BE2C (cell line): ENCODE measurements at places on chromosomes 6 and 20.

GRCh38 chr6:32982702-32983492 lies 14.5 kb downstream of the BRD2 start:
- DNase-seq: no peak

- no peak for DNase-seq
Measured at GRCh38 chr6:18493382-18493891, 106.3 kb downstream of the RNF144B start.

GRCh38 chr20:59940956-59941294 lies 736 bp downstream of the FAM217B start:
- no peak for DNase-seq

DNA sequence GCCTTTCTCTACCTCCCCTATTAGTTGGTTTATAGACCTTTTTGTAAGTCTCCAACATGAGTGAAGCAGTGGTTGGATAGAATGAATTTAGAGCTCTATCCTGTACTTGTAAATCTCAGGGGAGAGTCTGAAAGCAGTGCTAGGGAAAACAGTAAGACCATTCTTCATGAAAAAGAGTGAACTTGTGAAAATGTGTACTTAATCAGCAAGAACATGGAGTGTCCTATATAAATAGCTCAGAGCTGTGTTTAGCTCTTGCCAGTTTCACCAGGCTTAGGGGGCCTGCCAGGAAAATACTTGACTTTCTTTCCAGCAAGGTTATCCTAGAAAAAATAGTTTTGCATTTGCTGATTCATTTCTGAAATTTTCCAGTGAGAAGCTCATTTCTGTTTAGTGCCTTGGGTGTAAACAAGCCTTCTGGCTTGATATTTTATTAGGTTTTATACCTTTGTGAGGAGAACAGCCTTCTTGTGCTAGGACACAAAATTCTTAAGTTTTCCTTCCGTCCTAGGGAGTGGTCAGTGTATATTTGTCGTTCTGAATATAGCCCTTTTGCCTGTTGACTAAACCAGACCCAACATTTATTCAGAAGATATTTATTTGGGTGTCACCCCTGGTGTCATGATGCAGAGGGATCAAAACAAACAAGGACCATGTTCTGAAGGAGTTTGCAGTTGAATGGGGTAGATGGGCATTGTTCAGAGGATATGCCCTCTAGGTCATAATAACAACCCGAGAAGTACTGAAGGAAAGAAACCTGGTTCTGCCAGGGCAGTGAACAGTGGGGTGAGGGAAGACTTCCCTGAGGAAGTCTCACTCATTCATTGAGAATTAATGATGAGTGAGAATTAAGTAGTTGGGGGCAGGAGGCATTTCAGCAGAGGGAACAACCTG lies 7.6 kb downstream of the ARFGEF2 start:
- no peak for DNase-seq

- DNase-seq: no peak
Measured at GRCh38 chr20:2332711-2333110, 36.9 kb downstream of the TGM3 start.

DNA sequence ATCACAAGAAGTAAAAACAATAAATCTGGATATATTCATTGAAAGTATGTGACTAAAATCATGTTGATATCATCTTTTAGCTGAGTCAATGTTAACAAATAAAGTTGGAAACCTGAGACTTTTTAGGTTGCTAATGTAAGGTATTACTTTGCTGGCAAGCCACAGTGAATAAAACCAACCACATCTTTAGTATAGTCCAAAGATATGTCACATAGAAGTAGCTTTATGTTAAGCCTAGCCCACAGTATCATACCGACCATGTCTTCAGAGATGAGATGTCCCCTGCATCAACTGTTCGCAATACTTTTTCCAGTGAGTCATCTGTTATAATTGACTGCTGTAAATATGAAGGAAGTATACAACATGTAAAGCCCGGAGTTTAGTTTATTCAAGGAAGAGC lies 107.6 kb upstream of the MCHR2 start:
- DNase-seq: no peak

DNA sequence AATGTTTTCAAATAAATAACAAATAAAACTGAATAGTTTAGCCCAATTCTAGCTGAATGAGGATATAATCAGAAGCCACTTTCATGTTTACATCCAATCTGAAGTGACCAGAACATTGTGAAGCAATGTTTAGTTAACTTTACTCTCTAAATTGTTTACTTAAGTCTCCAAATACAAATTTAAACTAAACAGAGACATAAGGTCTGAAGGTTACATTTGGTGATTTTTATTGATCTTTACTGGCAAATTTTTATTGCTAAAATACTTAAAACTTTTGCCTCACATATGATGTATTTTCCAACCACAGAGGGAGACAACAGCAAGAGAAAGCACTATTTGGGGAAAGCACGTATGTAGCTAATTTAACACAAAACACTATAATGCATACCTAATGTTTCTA lies 106.8 kb upstream of the THEMIS start:
- DNase-seq: no peak

- no peak for DNase-seq
Measured at GRCh38 chr6:134345789-134346188, 27.9 kb upstream of the SGK1 start.

- DNase-seq: no peak
Measured at GRCh38 chr6:130158056-130158455, 64.7 kb downstream of the SAMD3 start.

- DNase-seq: no peak
Measured at GRCh38 chr20:1622450-1622849, 2.6 kb upstream of the SIRPB1 start.

DNA sequence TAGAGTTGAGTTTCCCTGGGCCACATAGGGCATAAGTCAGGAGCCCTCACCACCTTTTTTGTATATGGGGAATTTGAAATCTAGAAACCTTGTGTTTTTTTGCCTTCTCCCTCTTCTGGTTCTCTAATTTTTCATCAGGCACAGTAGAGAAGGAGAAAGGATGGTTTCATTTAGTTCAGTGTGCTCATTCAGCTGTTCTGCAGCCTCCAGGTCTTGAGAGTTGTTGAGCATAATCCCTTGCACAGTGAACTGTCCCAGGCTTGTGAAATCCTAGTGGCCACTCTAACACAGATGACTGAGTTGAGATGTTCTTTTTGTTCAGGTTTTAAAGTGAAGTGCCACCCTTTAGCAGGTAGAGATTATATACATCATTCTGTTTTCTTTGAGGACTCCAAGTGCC lies 183.5 kb downstream of the CDKAL1 start:
- no peak for DNase-seq

GRCh38 chr20:64035066-64035932 lies 683 bp upstream of the C20orf204 start:
- DNase-seq: peak; percentile 5

- DNase-seq: no peak
Measured at GRCh38 chr6:79372757-79373156, 138.3 kb upstream of the HMGN3 start.

DNA sequence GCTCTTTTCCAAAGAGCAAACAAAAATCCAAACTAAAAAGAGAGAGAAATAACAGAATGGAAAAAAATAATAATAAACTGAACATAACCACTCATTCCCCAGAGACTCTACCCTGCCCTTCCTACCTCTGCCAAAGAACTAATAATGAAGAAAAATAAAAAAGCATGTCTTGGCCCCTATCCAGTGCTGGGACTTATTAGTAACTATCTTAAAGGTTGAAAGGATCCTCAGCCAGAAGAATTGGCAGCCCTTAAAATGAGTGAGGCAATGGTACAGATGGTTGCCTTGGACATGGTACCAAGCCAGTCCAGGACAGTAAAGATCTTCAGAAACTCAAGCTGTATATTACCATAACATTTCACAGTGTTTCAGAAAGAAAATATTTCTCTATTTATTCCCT lies 279.3 kb downstream of the HACE1 start:
- no peak for DNase-seq

- DNase-seq: no peak
Measured at GRCh38 chr6:70216767-70217166, 86.1 kb downstream of the COL9A1 start.

DNA sequence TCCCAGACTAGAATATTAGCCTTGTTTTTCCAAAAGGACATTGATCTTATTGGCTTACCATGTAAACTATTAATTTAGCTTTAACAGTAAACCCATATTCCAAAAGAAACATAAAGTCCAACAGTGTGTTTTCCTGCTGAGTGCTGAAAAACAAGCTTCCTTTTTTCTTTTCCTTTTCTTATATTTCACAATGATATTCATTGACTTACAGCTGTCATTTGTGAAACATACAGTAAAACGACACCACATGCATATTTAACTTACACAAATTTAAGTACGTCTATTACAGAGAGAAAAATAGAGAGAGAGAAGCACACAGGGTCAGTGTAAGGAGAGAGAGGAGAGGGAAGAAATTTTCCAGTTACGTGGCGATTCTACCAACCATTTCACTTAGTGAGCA lies 543.9 kb upstream of the JARID2 start:
- DNase-seq: no peak

GRCh38 chr6:24313251-24314141 lies 44.4 kb downstream of the DCDC2 start:
- no peak for DNase-seq

DNA sequence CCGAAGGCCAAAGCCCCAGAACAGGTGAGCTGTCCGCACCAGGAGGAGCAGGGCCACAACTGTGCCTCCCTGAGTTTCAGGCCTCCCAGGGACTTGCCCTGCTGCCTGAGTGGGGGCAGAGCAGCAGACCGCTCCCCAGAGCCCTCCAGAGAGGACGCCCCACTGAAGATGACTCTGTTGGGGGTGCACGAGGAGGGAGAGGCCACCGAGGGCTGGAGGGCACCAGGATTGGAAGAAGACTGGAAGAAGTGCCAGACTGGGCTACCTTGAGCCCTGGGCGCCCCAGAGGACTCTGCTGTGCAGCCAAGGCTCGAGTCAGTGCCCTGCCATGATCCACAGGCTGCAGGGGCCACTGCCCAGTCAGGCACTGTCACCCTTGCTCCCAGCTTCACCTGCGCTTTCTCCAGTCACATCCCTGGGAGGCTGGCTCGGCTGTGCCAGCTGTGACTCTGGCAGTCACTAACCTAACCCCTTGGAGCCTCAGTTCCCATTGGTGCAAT lies 11.3 kb downstream of the CST7 start:
- no peak for DNase-seq

GRCh38 chr6:32833664-32834063 lies 4.9 kb downstream of the TAP2 start:
- no peak for DNase-seq

DNA sequence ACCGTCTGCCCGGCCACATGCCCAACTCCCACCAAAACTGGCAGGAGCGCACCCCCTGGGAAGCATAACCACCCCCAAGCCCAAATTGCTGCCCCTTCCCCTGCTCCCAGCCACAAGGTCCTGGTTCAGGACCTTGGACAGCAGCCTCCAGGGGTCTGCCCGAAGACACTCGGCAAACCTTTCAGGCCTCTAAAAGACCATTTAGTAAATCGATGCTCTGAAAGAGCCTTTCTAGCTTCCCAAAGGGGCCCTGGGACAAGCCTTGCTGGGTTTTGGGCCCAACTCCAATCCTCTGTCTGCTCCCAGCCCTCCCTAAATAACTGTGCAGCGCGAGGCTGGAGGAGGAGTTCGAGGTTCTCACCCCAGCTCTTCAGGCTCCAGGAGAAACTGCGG lies 30.5 kb downstream of the GRM4 start:
- no peak for DNase-seq

DNA sequence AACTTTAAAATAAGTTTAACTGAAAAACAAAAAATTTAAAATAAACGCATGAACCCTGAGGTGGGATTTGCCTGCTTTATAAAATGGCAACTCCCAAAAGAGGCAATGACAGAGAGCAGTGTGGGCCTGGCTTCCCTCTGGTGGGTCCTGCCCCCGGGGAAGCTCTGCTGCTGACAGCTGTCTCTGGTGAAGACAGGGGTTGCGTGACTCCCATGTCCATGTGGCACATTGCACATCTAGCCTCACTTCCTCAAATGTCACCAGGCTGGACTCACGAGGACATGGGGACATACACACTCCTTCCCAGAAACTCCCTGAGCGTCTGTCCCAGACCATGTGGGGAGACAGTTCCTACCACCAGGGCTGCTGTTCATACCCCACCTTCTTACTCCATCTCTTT lies 66.2 kb downstream of the ABHD12 start:
- no peak for DNase-seq

DNA sequence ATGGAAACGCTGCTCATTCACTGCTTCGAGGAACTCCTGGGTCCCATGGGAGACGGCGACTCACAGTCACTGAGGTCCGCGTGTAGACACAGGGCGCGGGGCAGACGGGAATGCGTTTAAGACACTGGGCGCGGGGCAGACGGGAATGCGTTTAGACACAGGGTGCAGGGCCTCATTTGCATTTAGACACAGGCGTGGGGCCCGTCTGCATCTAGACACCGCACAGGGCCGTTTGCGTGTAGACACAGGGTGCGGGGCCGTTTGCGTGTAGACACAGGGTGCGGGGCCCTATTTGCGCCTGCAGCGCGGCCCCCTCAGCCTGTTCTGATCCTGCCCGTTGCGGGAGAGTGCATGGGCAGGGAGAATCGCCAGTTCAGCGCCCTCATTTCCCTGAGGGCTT lies 10.4 kb downstream of the DACT2 start:
- DNase-seq: no peak

- DNase-seq: peak; percentile 71
Measured at GRCh38 chr6:31821301-31822035, 6.1 kb upstream of the HSPA1B start.

DNA sequence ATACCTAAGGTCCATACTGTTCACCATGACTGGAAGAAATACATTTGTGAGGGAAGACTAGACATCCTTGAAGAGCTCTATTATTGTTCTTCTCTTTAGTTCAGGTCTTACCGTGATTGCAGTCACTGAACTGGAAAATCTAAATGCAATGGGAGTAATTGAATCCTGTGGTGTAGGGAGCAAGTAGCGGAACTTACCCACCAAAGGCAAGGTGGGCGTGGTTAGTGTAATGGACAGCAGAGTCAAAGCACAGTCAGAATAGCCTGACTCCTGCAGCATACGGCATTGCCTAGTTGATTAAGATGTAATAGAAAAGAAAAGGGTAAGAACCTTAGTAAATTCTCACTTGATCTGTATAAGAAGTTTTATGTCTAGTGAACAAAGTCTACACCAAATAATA lies 679.7 kb upstream of the EPHA7 start:
- DNase-seq: no peak

GRCh38 chr6:54618572-54618971 lies 228.0 kb upstream of the FAM83B start:
- no peak for DNase-seq

- DNase-seq: no peak
Measured at GRCh38 chr6:78598966-78599365, 268.4 kb upstream of the IRAK1BP1 start.

DNA sequence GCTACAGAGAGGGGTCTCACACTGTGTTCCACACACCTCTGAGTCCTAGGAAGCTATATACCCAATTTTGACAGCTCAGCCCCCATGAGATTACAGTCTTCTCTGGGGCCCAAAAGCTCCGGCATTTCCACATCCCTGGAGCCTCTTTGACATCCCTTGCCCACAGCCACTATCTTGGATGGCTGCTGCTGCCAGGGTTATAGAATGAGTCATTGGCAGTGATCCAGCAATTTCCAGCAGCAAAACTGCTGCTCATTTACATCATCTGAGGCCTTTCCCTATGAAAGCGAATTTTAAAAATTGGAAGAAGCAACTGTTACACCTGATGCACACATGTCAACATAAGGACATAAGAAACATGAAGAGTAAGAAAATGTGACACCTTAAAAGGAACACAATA lies 590.7 kb downstream of the MEI4 start:
- DNase-seq: peak; percentile 58
